ENCODE measurements at places on chromosomes 4 and X.
A peak's percentile ranks its signal among the peaks of the same experiment; 100 is the strongest.

- no peak for DNase-seq
Measured at GRCh38 chr4:67702166-67702565, 1.2 kb upstream of the UBA6 start.

DNA sequence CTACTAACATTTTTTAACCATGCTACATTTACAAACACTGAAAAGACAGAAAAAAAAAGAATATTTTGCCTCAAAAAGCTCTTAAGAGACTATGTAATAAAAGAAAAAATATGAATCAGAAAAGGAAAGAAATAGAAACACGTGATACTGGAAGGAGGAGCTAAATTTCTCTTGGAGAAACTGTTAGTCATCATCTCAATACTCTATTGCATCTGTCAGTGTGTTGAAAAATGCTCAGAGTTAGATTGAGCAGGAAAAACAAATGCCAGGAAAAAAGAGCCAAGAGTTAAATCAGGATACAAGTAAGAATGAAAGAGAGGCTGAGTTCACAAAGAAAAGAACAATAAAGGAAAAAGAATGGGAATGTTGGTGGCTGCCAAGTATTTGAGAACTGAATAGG is 2.6 kb downstream of the RAB28 start:
- DNase-seq = no peak

DNA sequence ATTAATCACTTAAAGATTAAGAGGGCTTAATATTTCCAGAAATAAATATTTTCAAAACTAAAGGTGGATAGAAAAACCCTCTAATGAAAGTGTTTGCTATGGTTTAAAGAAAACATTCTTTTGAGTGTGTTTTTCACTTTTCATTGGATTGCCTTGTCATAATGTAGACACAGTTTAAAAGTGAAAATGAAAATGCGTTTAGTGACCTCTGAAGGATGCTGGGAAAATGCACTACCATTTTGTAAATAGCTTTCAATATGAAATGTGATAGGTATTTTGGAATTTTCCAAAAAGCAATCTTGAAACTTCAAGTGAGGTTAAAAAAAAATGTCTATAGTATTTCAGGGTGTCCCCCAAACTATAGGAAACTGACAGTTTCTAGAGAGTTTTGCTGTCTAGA is 642.2 kb downstream of the C4orf33 start:
- DNase-seq = no peak

GRCh38 chr4:17809667-17810066 is 890 bp downstream of the DCAF16 start:
- no peak for DNase-seq

DNA sequence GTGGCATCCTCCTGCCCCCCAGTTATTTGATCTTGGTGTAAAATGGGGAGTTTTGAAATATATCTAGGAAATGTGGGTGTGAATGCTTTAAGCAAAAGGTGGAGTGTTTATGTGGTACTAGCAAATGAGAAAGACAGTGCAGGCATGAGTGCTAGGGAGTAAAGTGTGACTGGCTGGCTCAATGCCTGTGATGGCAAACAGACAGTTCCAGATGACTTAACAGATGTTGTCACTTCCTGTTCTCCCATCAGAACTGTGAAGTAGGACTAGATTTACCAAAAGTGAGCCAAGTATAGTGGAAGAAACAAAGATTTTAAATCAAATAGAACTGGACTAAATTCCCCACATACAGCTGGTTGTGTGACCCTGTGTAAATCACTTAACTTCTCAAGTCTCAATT is 8.4 kb upstream of the AMOT start:
- no peak for DNase-seq

- DNase-seq = peak; percentile 61
Measured at GRCh38 chr4:3408793-3409330, 32.9 kb upstream of the HGFAC start.

DNA sequence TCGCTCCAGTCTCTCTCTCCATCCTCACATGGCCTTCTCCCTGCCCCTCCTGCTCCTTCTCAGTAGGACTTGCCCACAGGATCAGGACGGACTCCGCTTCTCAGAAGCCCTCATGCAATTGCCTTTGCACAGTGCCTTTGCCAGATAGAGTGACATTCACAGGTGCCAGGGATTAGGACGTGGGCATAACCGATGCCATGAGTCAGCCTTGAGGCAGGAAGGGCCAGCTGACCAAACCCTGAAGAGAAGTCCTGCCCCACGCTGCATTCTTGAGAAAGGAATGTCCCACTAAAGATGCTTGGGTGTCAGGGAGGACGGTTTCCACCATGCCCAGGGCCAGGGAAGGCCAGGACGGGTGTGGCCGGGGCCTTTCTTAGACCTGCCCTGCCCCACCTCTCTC is 6.6 kb upstream of the GRPEL1 start:
- no peak for DNase-seq

GRCh38 chr4:104446431-104447278 is 48.0 kb downstream of the CXXC4 start:
- DNase-seq = no peak

All from aorta (tissue), 5 donors.